Skin of body (tissue), 3 donors: ENCODE measurements at places on chromosomes 7 and 10. TPM values are rescaled to one million over a fixed set of nuclear protein-coding genes. Genes with fewer than 3 reads are reported as not detected.

Gene PAPOLB
- 0.30 TPM for total RNA-seq

Gene FGL2
- 29.5 TPM for total RNA-seq

Gene HABP2
- total RNA-seq, result not detected

Gene HOXA11
- 0.20 TPM for total RNA-seq

Gene FZD8
- total RNA-seq, result 7.6 TPM

Gene POLR2J
- total RNA-seq, result 12.4 TPM
